Urothelium cell line (cell line): ENCODE measurements at places on chromosomes 3 and 15.

GRCh38 chr3:36837089-36837488 lies 72.7 kb upstream of the DCLK3 start:
- no peak for DNase-seq

DNA sequence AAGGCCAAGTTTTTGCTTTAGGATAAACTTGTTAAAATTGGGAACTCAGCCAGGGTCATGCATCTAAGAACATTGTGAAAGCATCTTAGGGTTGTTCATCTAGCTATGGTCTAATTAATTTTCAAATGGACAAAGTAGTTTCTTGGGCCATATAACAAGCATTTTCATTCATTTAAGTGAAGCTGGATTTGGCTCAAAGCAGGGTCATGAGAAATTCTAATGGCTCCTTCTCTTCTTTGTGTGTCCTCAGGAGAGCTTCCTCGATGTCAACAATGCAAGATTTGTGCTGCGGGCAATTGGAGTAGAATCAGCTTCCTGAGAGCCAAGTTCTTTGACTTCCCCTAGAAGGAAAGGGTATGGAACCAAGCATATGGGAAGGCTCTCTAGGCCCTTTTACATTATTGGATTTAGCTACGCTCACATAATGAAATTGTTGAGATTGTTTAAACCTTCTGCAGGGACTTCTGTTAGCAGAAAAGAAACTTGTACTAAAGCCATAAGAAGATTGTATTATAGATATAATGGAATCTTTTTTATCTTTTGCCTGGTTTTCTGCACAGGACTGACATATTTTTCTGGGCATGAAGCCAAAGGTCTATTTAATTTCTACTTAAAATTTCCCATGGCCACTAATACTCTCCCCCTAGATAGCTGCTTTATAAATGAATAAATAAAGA lies 1.8 kb upstream of the SAMMSON start:
- no peak for DNase-seq

- no peak for DNase-seq
Measured at GRCh38 chr3:144942838-144943197, 971.2 kb downstream of the DIPK2A start.

DNA sequence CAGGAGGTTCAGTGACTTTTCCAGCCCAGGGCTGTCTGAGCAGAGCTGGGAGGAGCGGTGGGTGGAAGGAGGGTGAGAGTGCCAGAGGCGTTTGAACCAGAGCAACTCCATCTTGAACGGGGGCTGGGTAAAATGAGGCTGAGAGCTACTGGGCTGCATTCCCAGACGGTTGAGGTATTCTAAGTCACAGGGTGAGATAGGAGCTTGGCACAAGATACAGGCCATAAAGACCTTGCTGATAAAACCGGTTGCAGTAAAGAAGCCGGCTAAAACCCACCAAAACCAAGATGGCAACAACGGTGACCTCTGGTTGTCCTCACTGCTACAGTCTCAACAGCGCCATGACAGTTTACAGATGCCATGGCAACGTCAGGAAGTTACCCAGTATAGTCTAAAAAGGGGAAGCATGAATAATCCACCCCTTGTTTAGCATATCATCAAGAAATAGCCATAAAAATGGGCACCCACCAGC lies 60.2 kb downstream of the ABTB1 start:
- no peak for DNase-seq
